Stimulated activated CD8-positive, alpha-beta memory T cell treated with anti-CD3 and anti-CD28 coated beads, Interleukin-4, amount 100 ng/mL, for 24 hours (primary cell): ENCODE measurements at places on chromosomes 16 and 17.

- no peak for DNase-seq
Measured at GRCh38 chr17:6380915-6381438, 53.9 kb downstream of the AIPL1 start.

DNA sequence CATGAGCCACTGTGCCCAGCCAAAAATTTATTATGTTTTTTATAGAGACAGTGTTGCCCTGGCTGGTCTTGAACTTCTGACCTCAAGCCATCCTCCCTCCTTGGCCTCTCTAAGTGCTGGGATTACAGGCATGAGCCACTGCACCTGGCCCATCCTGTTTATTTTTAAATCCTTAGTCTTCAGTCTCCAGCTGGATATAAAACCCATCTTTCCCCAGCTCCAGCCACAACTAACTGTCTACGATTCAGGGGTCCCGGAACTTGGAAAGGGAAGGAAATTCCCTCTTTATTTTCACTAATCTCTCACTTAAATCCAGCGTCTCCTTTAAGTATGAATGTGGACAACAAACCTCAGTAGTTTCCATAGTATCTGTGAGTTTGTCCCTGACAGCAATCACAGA, 62.2 kb downstream of the IQCK start:
- no peak for DNase-seq

DNA sequence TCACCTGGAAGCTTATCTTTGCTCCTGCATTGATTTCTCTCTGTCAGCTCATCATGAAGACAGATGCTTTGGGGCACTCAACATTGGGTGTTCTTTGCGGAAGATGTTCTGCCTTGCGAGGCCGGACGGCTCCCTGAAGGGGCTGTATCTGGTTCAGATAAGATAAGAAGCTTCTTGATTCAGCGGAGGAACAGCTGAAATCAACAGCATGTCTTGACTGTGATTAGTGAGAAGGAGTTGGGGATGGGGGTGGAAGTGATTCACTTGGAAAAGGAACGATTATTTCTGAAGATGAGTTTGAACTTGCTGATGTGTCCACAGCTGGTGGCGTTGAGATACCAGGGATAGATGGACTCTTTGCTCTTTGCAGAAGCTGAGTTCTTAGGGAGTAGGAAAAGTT, 126.9 kb upstream of the WSCD1 start:
- DNase-seq = no peak

DNA sequence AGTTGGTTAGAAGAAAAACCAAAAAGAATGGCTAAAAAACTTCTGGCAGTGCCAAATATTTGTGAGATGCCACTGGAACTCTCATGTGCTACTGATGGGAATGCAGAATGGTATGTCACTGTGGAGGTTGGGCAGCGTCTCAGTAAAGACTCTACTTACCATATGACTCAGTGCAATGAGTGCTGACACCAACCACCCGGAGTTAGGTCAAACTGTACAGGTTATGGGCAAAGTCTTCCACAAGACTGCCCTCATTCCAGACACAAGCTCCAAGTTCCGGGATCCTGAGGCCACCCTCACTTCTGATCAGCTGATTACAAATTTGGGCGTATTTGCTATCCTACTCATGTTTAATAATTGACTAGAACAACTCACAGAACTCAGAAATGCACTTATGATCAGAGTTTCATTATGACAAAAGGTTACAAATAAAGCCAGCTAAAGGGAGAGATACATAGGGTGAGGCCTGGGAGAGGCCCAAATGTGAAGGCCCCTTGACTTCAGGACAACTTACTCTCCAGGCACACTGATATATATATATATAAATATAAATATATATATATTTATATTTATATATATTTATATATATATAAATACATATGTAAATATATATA, 114.9 kb downstream of the TRIM37 start:
- no peak for DNase-seq

DNA sequence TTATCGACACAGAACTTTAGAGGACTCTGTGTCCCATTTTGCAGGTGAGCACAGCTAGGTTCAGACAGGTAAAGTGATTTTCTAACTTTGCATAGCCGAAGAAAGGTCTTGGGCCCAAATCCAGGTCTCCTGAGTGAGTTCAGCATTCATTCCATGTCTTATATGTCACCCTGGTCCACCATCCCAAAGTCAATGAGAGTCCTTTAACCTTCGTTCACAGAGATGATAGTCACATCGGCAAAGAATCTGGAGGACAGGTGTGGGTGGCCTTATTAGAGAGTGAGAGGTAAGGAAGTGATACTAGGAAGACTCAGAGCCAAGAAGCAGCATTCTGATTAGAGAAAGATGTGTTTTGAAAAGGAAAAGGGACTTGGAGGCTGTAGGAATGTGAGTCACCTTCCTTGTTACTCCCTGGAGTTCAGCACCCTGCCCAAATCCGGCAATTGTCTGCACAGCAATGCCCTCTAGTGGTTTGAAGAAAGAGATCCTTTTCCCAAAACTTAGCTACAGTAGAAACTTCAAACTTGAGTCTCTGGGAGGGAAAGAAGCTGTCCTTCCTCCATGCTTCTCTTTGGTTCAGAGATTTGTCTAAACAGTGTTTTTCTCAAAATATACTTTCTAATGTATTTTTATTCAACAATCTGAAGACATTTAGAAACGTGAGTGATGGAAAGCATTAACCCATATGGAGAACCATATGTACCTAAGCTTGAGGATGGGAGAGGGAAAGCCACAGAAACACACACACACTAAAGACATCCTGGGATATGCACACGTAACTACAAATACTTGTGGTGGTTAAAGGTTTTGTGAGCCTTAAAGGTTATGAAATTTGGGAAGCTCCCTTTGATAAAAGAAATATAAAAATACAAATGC, 96.4 kb upstream of the SHISA6 start:
- no peak for DNase-seq
